ENCODE measurements at places on chromosomes 6 and 20.

GRCh38 chr6:40407239-40407638 is 179.9 kb downstream of the LRFN2 start:
- no peak overlapping the region for H3K27ac ChIP-seq
- no peaks in the 10 kb centered on the region for H3K36me3 ChIP-seq
- H3K4me3 ChIP-seq: no peak overlapping the region
- no peaks in the 10 kb centered on the region for H3K4me1 ChIP-seq

DNA sequence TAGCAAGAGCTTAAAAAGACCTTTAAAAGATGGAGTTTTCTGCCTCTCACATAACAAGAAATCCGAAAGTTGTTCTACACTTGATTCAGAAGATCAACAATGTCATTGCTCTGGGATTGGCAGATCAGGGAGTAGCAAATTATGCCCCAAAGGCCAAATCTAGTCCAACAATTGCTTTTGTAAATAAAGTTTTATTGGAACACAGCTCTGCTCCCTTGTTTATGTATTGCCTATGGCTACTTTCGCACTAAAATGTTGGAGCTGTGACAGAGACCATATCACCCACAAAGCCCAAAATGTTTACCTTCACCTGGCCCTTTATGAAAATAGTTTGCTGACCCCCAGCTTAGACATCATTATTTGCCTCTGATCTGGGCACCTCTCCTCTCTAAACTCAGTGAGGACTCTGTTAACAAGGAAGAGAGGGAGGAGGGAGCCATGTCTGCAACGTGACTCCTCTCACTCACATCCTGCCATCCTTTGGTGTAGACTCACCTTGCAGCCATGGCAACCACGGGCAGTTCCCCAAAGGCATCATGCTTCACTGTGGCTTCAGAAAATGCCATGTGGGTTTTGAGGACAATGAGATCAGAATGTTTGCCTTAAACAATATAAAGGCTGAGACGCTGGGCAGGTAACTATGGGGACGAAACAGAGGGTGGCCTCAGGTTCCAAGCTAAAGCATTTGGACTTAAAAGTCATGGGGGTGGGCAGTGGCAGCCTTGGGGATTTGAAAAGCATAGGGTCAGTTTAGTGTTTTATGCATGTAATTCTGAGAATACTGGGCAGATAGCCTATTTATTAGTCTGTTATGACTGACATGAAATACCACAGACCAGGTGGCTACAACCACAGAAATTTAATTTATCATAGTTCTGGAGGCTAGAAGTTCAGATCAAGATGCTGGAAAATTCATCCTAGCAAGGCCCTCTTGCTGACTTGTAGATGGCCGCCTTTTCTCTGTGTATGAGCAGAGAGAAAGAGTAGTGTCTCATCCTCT is 149.7 kb upstream of the TNFAIP3 start:
- H3K36me3 ChIP-seq: no peaks in the 10 kb centered on the region
- peak overlapping the region; percentile 93 for H3K27ac ChIP-seq
- H3K27me3 ChIP-seq: no peaks in the 10 kb centered on the region
- DNase-seq: peak; percentile 81
- peaks cover 29% of the 10 kb centered on the region for H3K4me1 ChIP-seq
- H3K4me3 ChIP-seq: no peak overlapping the region

- DNase-seq: no peak
- peaks cover 9% of the 10 kb centered on the region for H3K4me1 ChIP-seq
- H3K36me3 ChIP-seq: peaks cover 13% of the 10 kb centered on the region
- no peaks in the 10 kb centered on the region for H3K27me3 ChIP-seq
- H3K27ac ChIP-seq: no peak overlapping the region
- H3K4me3 ChIP-seq: no peak overlapping the region
Observed at GRCh38 chr20:51385646-51386530, 156.6 kb downstream of the NFATC2 start.

DNA sequence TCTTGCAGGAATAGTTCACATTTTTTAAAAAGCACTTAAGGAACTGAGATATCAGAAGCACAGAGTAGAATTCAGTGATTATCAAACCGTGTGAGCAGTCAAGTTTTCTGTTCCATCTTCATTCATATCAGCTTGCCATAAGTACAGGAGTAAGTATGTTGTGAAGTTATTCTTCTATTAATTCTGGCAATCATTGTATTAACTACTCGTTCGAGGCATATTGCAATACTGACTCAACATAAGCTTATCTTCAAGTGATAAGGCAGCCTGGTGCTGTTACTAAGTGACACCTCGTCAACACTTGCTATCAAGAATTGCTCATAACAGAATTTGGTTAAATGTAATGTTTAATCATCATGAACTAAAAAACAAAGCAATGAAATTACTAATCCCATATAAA is 75.7 kb upstream of the SNX9 start:
- H3K4me3 ChIP-seq: no peak overlapping the region
- DNase-seq: no peak
- H3K4me1 ChIP-seq: no peaks in the 10 kb centered on the region
- no peak overlapping the region for H3K27ac ChIP-seq

- H3K27ac ChIP-seq: no peak overlapping the region
- DNase-seq: no peak
- H3K4me3 ChIP-seq: no peak overlapping the region
- H3K36me3 ChIP-seq: no peaks in the 10 kb centered on the region
- H3K4me1 ChIP-seq: no peaks in the 10 kb centered on the region
Observed at GRCh38 chr6:164889980-164890379, 419.4 kb downstream of the C6orf118 start.

DNA sequence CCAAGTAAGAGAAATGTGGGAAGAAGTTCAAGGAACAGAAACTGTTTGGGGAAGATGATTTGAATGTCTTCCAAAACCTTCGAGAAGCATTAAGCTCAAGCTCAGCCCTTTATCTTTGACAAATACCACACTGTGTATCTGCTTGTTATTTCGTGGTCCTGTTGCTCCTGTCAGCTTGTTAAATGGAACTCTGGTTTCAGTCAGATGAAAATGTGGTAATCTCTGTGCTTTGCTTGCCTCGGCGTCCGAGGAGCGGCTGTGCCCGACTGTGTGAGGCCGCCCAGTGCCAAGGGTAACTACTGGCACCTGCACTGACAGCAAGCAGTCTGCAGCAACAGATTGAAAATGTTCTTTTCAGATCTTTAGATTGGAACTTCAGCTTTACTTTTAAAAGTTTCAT is 577.9 kb upstream of the FLRT3 start:
- no peaks in the 10 kb centered on the region for H3K27me3 ChIP-seq
- no peaks in the 10 kb centered on the region for H3K36me3 ChIP-seq
- no peak overlapping the region for H3K27ac ChIP-seq
- H3K4me3 ChIP-seq: no peak overlapping the region

GRCh38 chr20:60599381-60599780 is 641.2 kb downstream of the CDH26 start:
- no peak for DNase-seq
- no peaks in the 10 kb centered on the region for H3K27me3 ChIP-seq
- H3K4me3 ChIP-seq: no peak overlapping the region

GRCh38 chr6:116072368-116072767 is 11.7 kb upstream of the FRK start:
- no peak overlapping the region for H3K27ac ChIP-seq
- H3K36me3 ChIP-seq: no peaks in the 10 kb centered on the region
- H3K27me3 ChIP-seq: no peaks in the 10 kb centered on the region
- H3K4me1 ChIP-seq: no peaks in the 10 kb centered on the region

DNA sequence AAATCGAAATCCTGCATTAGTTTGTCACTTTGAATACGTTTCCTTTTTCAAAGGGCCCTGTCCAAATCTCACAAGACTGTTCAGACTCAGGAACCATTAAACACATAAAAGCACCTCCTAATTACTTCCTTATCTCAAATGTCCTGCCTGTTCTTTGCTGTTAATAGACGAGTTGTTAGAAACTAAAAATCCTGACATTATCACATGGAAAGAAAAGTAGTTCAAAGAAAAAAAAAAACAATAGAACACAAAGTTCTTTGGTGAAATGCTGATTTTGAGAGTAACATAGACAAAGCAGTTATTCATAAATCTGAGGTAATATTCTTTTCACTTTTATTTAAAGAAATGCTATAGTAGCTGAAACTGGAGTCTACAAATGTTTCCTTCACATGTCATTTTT is 12.1 kb upstream of the TAB2 start:
- H3K36me3 ChIP-seq: no peaks in the 10 kb centered on the region
- no peaks in the 10 kb centered on the region for H3K4me1 ChIP-seq
- no peak overlapping the region for H3K4me3 ChIP-seq
- DNase-seq: no peak
- H3K27me3 ChIP-seq: no peaks in the 10 kb centered on the region

DNA sequence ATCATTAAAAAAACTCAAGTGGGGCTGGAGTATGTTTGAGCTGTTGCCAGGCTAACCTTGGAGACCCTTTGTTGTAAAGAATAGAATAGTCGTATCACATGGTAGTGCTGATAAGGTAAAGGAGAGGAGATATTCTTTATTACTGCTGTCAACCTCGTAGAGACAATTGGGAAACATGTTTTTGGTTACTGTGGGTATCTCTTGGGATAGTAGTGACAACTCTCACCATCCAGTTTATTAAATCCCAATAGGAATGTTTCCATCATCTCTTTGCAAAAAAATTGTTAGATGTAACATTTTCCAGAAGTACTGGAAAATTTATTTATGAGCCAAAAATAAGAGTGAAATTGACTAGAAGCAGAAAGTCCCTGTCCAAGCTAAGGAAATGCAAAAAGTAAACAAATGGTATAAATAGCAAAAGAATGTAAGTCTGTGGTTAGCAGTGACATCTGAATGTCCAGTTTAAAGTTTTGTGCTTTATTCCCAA is 829.3 kb upstream of the CITED2 start:
- DNase-seq: no peak
- H3K27ac ChIP-seq: no peak overlapping the region
- no peaks in the 10 kb centered on the region for H3K27me3 ChIP-seq
- H3K4me3 ChIP-seq: no peak overlapping the region
- H3K36me3 ChIP-seq: no peaks in the 10 kb centered on the region
- H3K4me1 ChIP-seq: no peaks in the 10 kb centered on the region

GRCh38 chr6:82569022-82569421 is 205.4 kb downstream of the TPBG start:
- no peak overlapping the region for H3K4me3 ChIP-seq
- no peaks in the 10 kb centered on the region for H3K36me3 ChIP-seq
- H3K27me3 ChIP-seq: no peaks in the 10 kb centered on the region
- H3K27ac ChIP-seq: no peak overlapping the region
- no peaks in the 10 kb centered on the region for H3K4me1 ChIP-seq

DNA sequence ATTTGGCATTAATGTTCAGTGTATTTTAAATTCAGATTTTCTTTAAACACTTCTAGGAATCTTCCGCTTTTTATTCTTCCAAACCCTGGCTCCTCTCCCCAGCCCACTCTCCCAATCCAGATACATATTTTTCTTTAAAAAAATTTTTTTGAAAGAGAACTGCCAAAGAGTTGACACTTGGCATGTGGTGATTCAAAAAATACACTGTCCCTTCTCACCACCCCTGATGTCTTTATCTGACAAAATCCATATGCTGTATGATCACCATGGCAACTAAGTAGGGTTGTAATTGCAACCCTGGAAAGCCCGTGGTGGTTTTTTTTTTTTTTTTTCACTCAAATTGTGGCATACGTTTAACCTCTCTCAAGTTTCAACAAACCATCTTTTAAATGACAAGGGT is 355.8 kb upstream of the SASH1 start:
- H3K27ac ChIP-seq: no peak overlapping the region
- H3K27me3 ChIP-seq: no peaks in the 10 kb centered on the region
- no peaks in the 10 kb centered on the region for H3K4me1 ChIP-seq

DNA sequence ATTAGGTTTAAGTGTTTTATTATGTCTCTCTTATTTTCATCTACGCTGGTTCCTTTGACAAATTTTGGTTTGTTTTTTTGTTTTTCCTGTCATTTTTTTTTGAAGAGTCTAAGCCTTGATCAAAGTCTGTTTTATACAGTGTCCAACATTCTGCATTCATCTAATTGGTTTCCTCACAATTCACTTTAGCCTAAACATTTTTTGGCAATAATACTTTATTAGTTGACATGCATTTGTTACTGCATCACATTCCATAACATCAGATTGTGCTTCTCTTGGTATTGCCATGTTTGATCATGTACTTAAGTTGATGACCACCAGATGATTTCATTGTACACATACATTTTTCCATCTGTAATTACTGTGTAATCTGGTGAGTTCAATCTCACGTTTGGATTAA is 173.2 kb downstream of the ZFAND3 start:
- H3K4me3 ChIP-seq: no peak overlapping the region
- no peaks in the 10 kb centered on the region for H3K36me3 ChIP-seq
- DNase-seq: no peak
- no peaks in the 10 kb centered on the region for H3K4me1 ChIP-seq

DNA sequence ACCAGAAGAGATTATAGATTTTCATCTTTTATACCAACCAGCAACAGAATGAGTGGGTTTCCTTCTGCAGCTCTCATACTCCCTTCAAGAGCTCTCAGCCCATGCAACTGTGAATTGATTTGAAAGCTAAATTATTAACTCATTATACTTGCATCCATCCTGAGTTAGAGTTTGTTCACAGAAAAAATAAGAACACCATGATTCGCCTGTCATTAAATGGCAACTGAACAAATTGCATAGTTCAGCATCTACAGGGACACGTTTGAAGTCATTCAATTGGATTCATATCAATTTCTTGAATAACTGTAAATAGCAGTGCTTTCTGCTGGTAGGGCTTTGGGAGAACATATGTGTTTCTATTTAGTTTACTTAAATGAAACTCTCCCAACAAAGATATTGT is 65.7 kb downstream of the NKAIN2 start:
- no peak overlapping the region for H3K27ac ChIP-seq
- no peaks in the 10 kb centered on the region for H3K36me3 ChIP-seq
- no peaks in the 10 kb centered on the region for H3K27me3 ChIP-seq
- H3K4me3 ChIP-seq: no peak overlapping the region
- H3K4me1 ChIP-seq: no peaks in the 10 kb centered on the region

GRCh38 chr6:77371748-77372147 is 91.5 kb downstream of the HTR1B start:
- H3K27me3 ChIP-seq: no peaks in the 10 kb centered on the region
- no peak overlapping the region for H3K27ac ChIP-seq
- no peak for DNase-seq
- H3K4me1 ChIP-seq: no peaks in the 10 kb centered on the region
- H3K36me3 ChIP-seq: no peaks in the 10 kb centered on the region

DNA sequence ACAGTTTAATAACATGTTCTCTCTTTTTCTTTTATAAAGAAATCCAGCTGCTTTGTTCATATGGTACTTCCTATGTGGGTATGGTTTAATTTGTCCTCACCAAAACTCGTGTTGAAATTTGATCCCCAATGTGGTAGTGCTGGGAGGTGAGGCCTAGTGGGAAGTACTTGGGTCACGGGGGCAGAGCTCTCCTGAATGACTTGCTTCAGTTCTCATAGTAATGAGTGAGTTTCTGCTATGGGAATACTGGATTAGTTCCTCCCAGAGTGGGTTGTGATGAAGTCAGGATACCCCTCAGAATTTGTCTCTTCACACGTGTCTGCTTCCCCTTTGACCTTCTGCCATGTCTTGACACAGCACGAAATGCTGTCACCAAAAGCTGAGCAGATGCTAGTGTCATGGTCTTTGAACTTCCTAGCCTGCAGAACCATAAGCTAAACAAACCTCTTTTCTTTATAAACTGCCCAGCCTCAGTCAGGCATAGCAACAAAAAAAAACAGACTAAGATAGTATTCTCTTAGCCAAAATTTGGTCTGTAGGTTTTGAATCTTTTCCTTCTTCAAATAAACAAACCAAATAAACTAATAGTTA is 87.8 kb upstream of the HS3ST5 start:
- no peak for DNase-seq
- H3K4me3 ChIP-seq: no peak overlapping the region
- H3K27ac ChIP-seq: no peak overlapping the region
- H3K36me3 ChIP-seq: no peaks in the 10 kb centered on the region
- H3K4me1 ChIP-seq: no peaks in the 10 kb centered on the region

All from effector memory CD4-positive, alpha-beta T cell (primary cell).